ENCODE measurements at places on chromosomes 5 and 9.

- no peak for DNase-seq
These were observed 26.6 kb upstream of the POMT1 start for GRCh38 chr9:131475956-131476776.

DNA sequence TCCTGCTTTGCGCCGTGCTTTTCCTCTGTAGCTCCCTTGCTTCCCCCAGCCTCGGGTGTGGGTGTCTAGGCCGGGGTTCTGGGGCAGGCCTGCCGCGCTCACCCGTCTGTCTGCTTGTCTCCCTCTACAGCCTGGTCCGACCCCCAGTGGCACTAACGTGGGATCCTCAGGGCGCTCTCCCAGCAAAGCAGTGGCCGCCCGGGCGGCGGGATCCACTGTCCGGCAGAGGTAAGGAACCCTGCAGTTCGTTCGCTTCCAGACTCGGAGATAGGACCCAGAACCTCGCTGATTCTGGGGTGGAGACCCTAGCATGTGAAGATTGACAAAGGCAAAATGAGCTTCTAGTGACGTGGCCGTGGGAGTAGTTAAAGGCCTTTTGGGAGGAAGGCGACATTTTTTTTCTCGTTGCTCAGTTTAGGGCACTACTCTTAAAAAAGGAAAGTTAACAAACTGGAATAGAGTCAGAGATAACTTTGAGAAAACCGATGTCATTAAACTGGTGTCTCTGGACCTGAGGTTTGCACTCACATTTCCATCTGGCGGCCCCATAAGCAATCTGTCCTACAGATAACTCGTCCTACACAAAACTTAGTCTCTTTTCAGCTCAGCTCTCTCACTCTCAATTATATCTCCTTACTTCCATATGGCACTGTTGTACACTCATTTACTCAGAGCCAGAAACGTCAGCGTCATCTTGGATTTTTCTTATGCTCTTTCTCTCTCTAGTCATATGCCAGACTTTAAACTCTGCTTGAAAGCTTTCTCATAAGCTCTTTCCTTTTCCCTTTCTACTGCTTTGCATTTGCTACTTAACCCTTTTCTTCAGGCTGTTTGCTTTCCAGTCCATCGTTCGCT, 561 bp downstream of the SEC61B start:
- DNase-seq = no peak

GRCh38 chr5:174690271-174690670, 34.1 kb upstream of the MSX2 start:
- no peak for DNase-seq

DNA sequence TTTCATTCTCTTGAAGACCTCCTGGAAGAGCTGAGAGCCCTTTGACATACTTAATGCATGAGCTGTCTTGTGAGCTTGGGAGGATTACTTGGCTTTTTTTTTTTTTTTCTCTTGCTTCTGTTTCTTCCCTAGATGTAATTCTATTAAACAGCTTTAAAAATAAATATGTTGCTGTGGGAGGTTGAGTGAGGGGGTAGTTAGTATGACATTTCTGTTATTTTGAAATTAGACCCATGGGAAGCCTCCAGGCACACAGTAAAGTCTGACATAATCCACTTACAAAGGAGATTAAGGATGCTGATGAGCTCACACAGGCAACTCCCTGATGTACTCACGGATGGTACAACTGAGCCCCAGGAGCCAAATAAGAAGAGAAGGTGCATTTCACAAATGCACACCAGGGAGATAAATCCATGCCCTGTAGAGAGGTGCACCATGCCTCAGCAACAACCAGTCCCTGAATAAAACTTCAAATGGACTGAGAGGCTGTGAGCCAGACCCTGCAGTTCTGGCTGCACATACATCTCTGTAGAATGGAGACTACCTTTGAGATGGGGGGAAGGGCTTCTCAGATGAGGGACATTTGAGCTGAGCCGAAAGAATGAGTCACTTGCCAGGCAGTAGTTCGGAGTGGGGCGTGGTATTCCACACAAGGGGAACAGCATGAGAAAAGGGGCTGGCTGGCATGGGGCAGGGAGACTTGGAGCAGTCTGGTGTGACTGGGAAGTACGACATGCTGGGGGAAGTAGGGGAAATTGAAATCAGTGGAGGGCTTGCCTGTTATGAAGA, 68.7 kb downstream of the ACTL7B start:
- no peak for DNase-seq

- DNase-seq = no peak
These were observed 406.5 kb downstream of the SEMA5A start for GRCh38 chr5:9139344-9139743.

GRCh38 chr9:110126986-110127864, 80.7 kb downstream of the C9orf152 start:
- no peak for DNase-seq

DNA sequence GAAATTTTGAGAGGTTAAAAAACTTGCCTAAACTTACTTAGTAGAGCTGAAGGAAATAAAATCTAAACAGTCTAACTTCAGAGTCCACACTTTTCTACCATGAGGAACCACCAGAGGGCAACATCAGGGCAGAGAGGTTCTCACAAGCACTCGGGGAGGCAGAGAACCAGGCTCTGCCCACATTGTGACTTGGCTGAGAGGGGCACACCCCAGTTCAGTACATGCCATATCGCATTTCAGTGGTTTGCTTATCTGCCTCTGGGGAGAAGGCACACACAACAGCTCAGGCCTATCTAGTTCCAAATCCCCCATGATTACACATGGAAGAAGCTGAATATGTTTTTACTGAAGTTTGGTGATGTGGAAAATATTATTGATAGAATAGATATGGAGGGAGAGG, 49.2 kb downstream of the EQTN start:
- no peak for DNase-seq

DNA sequence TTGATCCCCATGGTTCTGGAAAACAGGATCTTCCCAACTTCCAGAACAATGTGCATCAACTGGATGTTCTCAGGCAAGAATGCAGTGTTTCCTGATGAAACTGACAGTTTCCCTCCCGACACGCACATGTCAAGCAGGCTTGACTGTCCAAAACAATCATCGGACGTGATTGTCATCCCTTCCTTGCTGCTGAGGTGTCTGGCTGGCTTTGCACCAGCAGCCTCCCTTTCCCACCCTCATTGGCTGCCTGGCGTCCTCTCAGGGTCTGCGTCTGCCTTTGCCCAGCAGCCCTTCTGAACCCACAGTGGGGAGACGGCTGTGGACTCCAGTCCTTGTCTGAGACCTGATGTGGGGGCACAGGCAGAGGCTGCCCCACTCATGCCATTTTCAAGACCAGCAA, 110.8 kb downstream of the MARCHF3 start:
- no peak for DNase-seq

DNA sequence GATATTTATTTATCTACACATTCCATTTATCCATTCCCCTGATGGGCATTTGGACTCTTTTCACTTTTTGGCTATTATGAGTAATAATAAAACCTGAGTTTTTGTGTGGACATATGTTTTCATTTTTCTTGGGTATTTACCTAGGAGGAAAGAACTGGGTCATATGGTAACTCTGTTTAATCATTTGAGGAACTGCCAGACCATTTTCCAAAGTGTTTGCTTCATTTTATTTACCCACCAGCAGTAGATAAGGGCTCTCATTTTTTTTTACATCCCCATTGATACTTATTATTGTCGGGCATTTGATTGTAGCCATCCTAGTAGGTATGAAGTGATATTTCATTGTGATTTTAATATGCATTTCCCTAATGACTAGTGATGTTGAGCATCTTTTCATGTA, 7.7 kb upstream of the PTPDC1 start:
- DNase-seq = no peak

DNA sequence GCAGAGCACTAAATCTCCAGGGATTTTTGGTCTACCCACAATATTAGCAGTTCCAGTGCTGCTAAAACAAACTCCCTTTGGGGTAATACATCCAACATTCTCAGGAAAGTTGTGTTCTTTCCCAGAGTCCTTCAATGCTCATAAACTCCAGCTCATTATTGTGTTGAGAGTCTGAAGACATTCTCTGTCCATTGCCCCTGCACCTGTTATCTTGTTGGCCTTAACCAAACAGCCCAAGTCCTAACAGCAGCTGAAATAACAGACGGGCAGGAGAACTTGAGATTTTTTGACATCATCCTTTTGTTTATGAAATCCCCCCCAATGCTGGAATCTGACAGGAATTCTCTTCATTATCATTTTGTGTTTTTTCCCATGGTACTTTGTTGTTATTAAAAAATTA, 110.8 kb downstream of the PAPPA start:
- no peak for DNase-seq

DNA sequence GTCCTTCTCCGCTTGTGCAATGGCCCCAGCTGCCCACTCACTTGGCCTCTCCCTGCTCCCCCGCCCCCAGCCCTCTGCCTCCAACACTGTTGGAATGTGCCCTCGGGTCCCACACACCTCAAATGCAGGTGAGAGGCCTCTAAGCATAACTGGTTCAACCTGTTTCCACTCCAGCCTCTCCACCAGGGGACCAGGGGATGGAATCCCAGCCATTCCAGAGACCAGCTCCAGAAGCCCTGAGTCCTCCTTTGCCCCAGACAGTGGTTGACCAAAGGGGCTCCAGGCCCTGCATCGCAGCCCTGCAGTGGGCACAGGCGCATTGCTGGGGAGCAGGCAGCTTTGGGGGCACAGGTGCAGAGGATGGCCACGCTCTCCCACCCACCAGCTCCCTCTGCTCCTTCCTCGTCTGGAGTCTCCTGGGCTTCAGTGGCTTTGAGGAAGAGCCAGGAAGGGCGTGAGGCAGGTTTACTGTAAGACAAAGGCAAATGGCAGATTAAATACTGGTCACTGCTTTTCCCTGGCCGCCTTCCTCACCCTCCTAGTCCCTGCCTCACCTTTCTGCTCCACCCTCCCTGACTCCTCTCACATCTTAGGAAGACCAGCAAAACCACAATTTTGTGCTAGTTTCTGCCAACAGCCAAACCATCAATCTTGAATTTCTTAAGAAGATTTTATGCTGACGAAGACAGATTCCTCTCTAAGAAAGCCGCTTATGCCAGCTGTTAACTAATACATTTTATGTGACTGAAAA, 29.1 kb upstream of the IRX2 start:
- no peak for DNase-seq

- peak; percentile 35 for DNase-seq
These were observed 138.9 kb downstream of the RGS3 start for GRCh38 chr9:113602126-113603047.

GRCh38 chr5:31459594-31459993, 72.3 kb downstream of the DROSHA start:
- no peak for DNase-seq

GRCh38 chr5:139611703-139612584, 36.2 kb upstream of the CXXC5 start:
- no peak for DNase-seq

DNA sequence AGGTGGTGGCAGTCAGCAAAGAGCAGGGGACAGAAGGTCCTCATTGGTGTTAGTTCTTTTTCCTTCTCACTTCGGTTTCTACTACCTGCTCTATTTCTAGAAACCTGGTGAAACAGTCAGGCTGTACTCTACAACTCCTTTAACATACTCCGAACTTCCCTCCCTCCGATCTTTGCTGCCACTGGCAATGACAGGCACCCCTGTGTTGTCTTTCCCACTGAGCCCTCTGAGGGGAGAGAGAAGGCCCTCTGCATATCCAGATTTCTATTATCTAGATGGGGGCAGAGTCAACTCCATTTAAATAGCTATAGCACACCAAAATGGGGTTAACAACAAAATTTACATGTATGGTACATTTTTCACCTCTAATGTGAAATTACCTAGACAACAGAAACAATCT, 123.7 kb downstream of the CDK5RAP2 start:
- no peak for DNase-seq

- no peak for DNase-seq
These were observed 1978.6 kb upstream of the CDH6 start for GRCh38 chr5:29214839-29215238.

DNA sequence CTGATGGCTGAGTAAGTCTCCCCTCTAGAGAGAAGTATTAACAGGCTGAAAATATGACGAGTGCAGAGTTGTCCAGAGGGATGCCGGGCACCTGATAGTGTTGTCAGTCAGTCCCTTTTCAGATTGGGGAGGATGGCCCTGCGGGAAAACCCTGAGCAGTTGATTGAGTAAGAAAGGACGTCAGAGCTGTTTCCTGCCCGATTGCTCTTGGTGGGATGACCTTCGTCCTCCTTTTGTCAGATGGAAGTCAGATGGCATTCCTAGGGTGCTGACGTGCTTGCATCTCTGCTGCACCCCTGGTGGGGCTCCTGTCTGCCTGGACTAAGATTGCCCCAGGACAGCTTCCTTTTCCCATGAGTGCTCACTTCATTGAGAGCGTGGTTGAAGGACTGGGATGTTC, 9.8 kb downstream of the ZNF354B start:
- DNase-seq = no peak

DNA sequence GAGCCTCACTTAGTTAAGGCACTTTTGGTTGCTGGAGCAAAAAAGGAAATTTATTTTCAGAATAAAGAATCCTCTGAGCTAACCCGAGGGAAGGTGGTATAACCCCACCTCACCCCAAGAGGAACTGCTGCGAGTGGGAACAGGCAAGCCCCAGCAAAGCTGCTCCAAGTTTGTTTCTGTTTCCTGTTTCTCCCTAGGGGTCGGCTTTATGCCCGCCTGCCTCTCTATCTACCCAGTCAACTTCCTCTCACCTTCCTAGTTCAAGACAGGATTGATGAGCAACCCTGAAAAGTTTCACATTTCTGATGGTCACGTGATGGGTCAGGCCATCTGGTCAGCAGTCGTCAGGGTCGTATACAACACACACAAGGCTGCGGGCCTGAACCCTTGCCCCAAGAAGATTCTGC, 31.1 kb downstream of the TRIO start:
- DNase-seq = no peak

- DNase-seq = no peak
These were observed 114.5 kb upstream of the GPR151 start for GRCh38 chr5:146630472-146630871.

DNA sequence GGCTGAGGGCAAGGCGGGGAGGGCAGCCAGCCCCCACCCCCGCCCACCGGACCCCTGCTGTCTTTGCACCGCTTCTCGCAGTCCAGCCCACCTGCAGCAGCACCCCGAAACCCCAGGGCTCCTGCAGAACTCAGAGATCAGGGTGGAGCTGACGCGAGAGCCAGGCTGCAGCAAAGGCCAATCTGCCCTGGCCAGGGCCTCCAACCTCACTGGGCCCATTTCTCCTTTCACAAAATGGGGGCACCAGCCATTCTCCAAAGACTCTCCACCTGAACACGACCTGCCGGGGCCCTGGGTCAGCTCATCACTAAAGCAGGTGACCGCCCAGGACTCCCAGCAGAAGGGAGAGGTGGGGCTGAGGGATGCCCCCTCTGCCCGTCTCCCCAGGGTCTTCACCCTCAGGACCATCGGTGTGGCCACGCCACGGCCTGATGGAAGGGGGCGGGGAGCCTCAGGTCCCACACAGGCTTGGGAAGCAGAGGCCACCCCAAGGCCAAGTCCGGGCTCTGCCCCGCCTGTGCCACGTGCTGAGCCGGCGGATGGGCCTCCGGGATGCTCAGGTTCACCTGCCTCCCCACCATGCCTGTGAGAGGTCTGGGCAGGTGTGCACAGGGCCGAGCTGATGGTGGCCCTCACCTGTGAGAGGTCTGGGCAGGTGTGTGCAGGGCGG, 13.1 kb downstream of the NACC2 start:
- no peak for DNase-seq
